ENCODE measurements at places on chromosomes 12 and 14.

- peaks cover 5% of the 10 kb centered on the region for H3K27me3 ChIP-seq
- no peak for DNase-seq
- H3K27ac ChIP-seq = no peak overlapping the region
- H3K36me3 ChIP-seq = no peaks in the 10 kb centered on the region
These were observed 57.3 kb upstream of the CEP83 start for GRCh38 chr12:94516985-94517384.

DNA sequence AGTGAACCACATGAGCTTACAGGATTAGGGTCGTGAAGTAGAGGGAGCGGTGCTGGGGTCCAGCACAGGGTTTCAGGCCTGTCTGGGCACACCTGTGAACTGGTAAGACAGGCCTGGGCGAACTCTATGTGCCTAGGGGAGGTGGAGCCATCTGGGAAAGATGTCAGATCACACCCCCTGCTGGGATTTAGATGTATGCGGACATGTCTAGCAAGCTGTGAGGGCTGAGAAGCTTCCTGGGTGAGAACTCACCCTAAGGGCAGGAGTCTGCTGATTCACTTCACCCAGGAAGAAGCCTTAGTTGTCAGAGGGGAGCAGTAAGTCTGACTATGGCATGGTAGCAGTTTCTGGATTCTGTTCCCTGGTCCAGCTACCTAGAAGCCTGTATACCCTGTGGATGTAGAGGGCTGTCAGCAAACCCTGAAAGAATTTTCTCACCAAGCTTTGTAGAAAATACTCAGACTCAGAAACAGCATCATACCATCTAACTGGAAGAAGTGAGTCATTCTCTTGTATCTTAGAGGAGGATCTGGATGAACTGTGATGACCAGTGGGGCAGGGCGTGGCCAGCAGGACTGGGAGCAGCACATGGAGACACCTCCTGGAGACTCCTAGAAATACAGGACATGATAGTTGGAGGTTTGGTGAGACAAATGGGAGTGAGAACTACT, 11.2 kb upstream of the PYGL start:
- DNase-seq = no peak
- H3K4me1 ChIP-seq = no peaks in the 10 kb centered on the region
- H3K4me3 ChIP-seq = no peak overlapping the region
- no peaks in the 10 kb centered on the region for H3K36me3 ChIP-seq

- H3K27me3 ChIP-seq = no peaks in the 10 kb centered on the region
- no peak for DNase-seq
- H3K4me1 ChIP-seq = peaks cover 37% of the 10 kb centered on the region
- peak overlapping the region; percentile 86 for H3K27ac ChIP-seq
- peaks cover 16% of the 10 kb centered on the region for H3K36me3 ChIP-seq
These were observed 1.1 kb upstream of the GMFB start for GRCh38 chr14:54489731-54490444.

GRCh38 chr12:497501-498160, 37.9 kb downstream of the B4GALNT3 start:
- no peaks in the 10 kb centered on the region for H3K27me3 ChIP-seq
- no peak overlapping the region for H3K4me3 ChIP-seq
- DNase-seq = no peak
- peaks cover 4% of the 10 kb centered on the region for H3K36me3 ChIP-seq
- peaks cover 8% of the 10 kb centered on the region for H3K4me1 ChIP-seq
- H3K27ac ChIP-seq = peak overlapping the region; percentile 4

DNA sequence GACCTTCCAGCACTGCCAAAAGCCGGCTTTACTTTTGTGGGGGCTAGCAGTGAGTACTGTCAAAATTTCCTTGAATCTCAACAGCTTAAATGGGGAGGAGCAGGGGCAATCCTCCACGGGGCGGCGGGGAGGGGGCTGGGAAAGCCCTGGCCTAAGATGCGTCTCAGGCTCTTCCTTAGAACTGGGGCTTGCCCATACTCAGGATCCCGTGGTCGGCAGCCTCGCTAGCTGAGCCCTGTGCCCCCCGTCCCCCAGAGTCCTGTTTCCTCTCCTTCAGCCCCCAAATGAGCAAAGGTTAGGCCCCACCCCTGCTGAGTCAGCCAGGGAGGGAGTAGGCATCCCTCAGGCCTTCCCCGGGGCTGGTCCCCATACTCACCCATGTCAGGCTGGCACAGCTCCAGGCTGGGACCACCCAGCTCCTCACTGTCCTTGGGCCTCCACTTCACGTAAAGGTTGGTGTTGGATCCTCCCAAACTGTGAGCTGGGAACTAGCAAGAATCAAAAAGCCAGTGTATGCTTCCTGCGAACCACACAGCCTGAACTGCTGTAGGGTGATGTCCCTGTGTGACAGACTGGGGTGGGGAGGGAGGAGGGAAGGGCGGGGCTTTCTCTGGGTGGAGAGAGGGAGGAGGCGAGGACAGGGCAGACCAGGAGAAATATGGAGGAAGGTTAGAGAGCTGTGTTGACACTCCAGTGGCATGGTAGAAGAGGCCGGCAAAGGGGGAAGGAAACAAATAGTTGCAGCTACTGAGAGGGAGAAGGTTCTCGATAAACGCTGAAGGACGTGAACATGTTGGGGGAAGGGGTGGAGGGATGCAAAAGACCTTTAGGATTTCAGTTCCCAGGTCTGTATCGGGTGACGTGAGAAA, 5.9 kb upstream of the BAZ2A start:
- peak; percentile 56 for DNase-seq
- H3K36me3 ChIP-seq = peaks cover 56% of the 10 kb centered on the region
- H3K27me3 ChIP-seq = no peaks in the 10 kb centered on the region
- H3K27ac ChIP-seq = peak overlapping the region; percentile 92
- H3K4me3 ChIP-seq = peak overlapping the region; percentile 95
- H3K4me1 ChIP-seq = peaks cover 48% of the 10 kb centered on the region

- H3K27ac ChIP-seq = no peak overlapping the region
- H3K4me1 ChIP-seq = no peaks in the 10 kb centered on the region
- no peak overlapping the region for H3K4me3 ChIP-seq
- no peak for DNase-seq
- H3K36me3 ChIP-seq = peaks cover 4% of the 10 kb centered on the region
These were observed 141.9 kb downstream of the NUBPL start for GRCh38 chr14:31703056-31703455.

- peaks cover 29% of the 10 kb centered on the region for H3K4me1 ChIP-seq
- H3K27ac ChIP-seq = peak overlapping the region; percentile 59
- no peaks in the 10 kb centered on the region for H3K36me3 ChIP-seq
- no peak for DNase-seq
These were observed 88.2 kb upstream of the SLC38A2 start for GRCh38 chr12:46460682-46461210.

DNA sequence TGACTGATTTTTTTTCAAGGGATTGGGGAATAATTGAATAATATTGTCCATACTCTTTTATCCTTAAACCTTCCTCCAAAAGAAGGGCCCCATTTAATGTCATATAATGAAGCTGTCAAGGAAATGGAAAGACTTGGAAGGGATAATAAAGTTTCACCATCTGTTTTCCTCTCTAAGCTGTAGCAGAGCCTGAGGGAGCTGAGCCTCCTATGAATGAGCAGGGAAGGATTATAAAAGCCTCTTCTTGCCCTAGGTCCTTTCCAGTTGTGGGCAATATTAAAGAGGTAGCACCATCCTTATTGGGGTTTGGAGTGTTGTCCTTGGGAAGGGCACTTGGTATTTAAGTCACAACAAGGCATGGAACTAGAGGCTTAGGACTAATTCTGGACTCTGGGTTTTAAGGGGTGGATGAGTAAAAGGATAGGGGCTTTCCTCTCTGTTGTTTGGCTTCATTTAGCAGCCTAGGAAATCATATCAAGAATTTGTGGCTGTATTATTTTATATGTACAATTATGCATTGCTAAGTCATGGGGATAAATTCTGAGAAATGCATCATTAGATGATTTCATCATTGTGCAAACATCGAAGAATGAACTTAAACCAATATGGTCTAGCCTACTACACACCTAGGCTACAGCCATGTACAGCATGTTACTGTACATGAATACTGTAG, 408.5 kb upstream of the DCN start:
- no peak overlapping the region for H3K4me3 ChIP-seq
- H3K27me3 ChIP-seq = no peaks in the 10 kb centered on the region
- H3K4me1 ChIP-seq = no peaks in the 10 kb centered on the region
- no peak for DNase-seq
- H3K27ac ChIP-seq = no peak overlapping the region

DNA sequence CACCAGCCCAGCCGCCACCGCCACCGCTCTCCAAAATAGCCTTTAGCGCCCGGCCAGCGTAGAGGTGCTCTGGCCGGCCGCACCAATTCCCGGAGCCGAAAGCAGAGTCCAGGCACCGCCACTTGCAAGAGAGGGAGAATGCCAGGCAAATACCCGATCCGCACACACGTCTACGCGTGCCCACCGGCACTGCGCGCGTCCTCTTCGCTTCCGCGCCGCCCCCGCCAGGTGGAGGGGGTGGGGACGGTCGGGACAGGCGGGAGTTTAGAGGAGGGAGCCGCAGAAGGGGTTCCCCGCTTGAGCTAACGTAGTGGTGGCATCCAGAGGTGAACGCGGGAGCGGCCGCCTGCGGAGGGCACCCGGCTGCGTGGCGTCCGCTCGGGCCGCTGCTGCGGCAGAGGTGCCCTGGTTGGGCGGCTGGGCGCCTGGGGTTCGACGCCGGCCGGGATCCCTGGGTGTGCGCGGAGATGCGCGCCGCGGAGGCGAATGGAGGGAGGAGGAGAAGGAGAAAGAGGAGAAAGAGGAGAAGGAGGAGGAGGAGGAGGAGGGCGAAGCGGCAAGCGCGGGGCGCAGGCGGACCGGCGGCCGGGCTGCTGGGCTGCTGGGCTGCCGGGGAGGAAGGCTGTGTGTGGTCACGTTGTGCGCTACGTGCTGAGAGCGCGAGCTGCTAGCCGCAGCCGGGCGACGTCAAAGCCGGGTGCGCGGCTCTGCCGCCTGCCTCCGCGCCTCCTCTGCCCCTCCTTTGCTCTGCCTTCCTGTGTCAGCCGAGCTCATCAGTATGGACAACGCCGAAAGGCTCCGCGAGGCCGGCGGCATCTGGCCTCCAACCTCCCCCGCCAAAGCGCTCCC, at the start of gene MDGA2:
TSS of gene MDGA2 (minus strand) at position 140 of the 849 bp plus-strand sequence.
- no peaks in the 10 kb centered on the region for H3K4me1 ChIP-seq
- no peaks in the 10 kb centered on the region for H3K36me3 ChIP-seq
- no peak for DNase-seq
- no peak within 1 kb of the TSS for H3K27ac ChIP-seq
- H3K4me3 ChIP-seq = peak within 1 kb of the TSS; percentile 16

DNA sequence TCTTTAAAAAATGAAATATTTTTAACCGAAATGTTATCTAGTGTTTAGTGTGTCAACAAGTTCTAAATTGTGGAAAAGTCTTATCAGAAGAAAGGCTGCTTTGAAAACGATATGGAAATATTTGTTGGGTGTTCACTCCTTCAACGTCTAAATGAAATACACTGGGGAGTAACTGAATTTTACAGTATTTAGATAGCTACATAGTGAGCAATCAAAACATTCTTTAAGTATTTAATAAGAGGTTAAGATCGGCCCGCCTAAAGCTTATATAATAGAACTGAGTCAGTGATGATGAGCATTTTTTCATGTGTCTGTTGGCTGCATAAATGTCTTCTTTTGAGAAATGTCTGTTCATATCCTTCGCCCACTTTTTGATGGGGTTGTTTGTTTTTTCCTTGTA, 228.3 kb downstream of the RAD51B start:
- H3K36me3 ChIP-seq = no peaks in the 10 kb centered on the region
- no peak overlapping the region for H3K27ac ChIP-seq
- no peaks in the 10 kb centered on the region for H3K4me1 ChIP-seq
- no peak for DNase-seq

DNA sequence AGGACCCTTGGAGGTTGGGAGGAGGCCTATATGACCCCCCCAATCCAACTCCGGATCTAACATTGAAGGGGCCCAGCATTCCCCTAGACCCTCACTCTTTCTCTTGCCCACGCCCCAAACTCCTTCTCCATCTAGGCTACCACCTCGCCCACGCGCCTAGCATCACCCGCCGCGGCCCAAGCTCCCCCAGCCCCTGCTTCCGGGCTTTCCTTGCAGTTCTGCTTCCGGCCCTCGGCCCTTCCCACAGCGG, 445 bp downstream of the CERS5 start:
- peaks cover 6% of the 10 kb centered on the region for H3K36me3 ChIP-seq

- H3K36me3 ChIP-seq = no peaks in the 10 kb centered on the region
- no peak for DNase-seq
- no peaks in the 10 kb centered on the region for H3K4me1 ChIP-seq
- H3K27me3 ChIP-seq = no peaks in the 10 kb centered on the region
- no peak overlapping the region for H3K27ac ChIP-seq
- no peak overlapping the region for H3K4me3 ChIP-seq
These were observed 5.9 kb downstream of the TOMM20L start for GRCh38 chr14:58401587-58401986.

DNA sequence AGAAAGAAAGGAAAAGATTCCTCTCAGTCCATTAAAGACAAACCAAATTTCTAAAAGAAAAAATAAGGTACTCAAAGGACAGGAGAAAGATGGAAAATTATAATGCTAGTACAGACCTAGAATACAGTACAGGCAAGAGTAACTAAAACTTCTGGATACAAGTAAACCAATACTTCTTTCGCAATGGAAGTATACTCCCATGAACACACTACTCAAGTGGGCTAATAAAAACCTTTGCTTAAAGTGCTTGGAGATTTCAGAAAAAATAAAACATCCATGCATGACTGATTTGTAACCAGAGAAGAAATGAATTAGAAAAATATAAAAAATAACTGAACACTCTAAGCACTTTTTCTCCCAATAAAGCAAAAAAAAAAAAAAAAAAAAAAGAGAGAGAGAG, 3.5 kb downstream of the ZBTB25 start:
- H3K4me1 ChIP-seq = peaks cover 27% of the 10 kb centered on the region
- H3K27me3 ChIP-seq = no peaks in the 10 kb centered on the region

DNA sequence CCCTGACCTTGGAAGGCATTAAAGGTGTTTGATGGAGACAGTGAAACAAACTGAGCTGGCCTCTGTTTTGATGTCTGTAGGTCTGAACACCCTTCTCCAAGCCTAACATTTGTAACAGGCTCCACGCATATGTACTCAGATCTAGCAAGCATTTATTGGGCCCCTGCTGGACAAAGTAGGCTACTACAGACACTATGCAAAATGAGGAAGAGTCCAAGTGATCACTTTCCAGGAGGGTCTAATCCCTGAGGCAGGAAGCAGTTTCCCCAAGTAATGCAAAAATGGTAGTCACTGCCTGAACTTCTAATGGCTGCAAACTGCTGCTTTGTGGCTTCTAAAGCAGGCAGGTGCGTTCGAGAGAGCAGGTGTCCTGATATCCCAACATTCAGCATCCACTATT, 405.8 kb downstream of the MED13L start:
- H3K27me3 ChIP-seq = peaks cover 52% of the 10 kb centered on the region
- no peak overlapping the region for H3K4me3 ChIP-seq
- DNase-seq = no peak
- H3K36me3 ChIP-seq = no peaks in the 10 kb centered on the region
- H3K27ac ChIP-seq = no peak overlapping the region
- H3K4me1 ChIP-seq = no peaks in the 10 kb centered on the region

DNA sequence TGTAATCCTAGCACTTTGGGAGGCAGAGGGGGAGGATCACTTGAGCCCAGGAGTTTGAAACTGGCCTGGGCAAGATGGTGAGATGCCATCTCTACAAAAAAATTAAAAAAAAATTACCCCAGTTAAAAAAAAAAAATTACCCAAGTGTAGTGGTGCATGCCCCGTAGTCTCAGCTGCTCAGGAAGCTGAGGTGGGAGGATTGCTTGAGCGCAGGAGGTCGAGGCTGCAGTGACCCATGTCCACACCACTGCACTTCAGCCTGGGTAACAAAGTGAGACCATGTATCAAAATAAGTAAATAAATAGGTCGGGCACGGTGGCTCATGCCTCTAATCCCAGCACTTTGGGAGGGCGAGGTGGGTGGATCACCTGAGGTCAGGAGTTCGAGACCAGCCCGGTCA, 128.8 kb downstream of the VRK1 start:
- H3K36me3 ChIP-seq = no peaks in the 10 kb centered on the region
- no peak overlapping the region for H3K27ac ChIP-seq
- no peak for DNase-seq
- no peaks in the 10 kb centered on the region for H3K4me1 ChIP-seq
- H3K27me3 ChIP-seq = no peaks in the 10 kb centered on the region

Data from effector memory CD8-positive, alpha-beta T cell (primary cell).